ENCODE measurements at places on chromosomes 1 and 21.
A peak's percentile ranks its signal among the peaks of the same experiment; 100 is the strongest.

DNA sequence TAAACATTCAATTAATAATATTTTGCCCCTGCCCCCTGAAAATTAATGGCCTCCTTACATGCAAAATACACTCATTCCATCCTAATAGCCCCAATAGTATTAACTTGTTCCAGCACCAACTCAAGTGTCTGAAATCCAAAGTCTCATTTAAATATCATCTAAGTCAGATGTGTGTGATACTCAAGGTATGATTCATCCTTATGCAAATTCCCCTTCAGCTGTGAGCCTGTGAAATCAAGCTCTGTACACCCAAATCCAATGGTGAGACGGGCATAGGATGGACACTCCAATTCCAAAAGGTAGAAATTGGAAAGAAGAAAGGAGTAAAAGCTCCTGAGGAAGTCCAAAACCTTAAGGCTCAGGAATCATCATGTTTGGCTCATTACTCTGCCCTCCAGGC is 83.5 kb downstream of the HHAT start:
- DNase-seq: no peak

- no peak for DNase-seq
These were observed 355.1 kb upstream of the RUNX1 start for GRCh38 chr21:35404247-35404646.

DNA sequence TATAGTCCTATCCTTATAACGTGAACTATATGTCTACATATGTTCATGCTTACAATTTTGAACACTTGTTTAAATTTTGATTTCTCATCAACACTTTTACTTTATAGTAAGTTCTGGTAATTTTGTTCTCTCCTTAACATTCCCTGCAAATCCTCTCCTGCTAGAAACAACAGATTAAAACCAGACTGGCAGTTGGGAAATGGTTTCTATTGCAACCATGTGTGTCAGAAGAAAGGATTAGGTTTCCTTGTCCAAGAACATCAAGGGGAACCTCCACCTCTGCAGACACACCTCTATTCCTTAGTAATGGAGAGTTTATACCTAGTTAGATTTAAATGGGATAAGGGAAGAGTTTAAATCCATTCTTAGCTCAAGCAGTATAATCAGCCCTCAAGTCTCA is 3.3 kb upstream of the WARS2 start:
- DNase-seq: no peak

DNA sequence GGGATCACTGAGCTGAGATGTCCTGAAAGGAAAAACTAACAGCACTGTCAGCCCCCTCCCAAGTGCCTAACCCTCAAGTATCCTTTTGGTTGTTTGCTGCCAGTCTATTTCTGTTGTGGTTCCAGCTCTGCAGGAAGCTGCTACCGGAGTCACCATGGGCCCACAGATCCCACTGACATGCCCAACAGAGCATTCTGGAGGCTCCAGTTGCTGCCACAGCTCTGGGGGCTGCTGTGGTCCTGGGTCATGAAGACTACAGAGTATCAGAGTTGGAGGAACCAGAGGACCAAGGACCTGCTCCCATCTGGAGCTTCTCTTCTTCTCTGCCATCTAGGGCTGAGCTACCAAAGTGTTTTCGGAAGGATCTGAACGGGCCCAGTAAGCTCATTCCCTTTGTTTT is 910 bp downstream of the LCE3A start:
- no peak for DNase-seq

- DNase-seq: no peak
These were observed 285.0 kb upstream of the NR5A2 start for GRCh38 chr1:199742547-199742946.

GRCh38 chr1:232555494-232556210 is 74.3 kb downstream of the SIPA1L2 start:
- no peak for DNase-seq

GRCh38 chr1:205179842-205180241 is 31.7 kb downstream of the DSTYK start:
- DNase-seq: no peak

DNA sequence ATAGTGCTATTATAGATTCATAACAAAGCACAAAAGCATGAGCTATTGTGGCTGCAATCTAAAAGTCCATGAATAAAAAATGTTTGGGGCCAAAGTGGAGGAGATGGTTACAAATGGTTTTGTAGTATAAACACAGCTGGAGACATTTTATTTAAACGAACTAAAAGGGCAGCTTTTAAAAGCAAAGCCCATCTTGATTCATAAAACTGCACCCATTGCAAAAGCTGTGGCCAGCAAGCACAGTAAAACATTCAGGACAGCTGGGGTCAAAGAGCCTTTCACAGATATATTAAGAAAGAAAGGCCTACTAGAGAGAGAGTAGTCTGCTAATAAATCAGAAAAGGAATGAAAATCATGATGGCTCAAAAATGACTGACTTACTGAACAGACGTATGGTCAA is 520.8 kb downstream of the NUF2 start:
- DNase-seq: no peak

- DNase-seq: no peak
These were observed 123.4 kb downstream of the SDCCAG8 start for GRCh38 chr1:243379208-243379607.

DNA sequence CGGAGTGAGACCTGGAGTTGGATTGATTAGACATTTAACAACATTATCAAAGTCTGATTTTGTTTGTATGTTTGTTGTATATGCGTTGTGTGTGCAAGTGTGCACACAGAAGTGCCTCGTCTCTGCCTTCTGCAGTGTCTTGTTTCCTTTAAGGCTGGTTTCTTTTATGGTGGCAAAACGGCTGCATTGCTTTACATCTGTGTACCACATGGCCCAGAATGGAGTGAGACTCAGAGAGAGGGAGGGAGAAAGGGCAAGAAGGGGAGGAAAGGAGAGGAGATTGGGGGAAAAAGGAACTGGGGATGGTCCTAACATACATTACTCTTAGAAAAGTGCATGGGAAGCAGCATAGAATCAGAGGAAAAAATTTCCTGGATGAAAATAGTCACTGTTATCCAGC is 99.7 kb upstream of the WLS start:
- DNase-seq: no peak

DNA sequence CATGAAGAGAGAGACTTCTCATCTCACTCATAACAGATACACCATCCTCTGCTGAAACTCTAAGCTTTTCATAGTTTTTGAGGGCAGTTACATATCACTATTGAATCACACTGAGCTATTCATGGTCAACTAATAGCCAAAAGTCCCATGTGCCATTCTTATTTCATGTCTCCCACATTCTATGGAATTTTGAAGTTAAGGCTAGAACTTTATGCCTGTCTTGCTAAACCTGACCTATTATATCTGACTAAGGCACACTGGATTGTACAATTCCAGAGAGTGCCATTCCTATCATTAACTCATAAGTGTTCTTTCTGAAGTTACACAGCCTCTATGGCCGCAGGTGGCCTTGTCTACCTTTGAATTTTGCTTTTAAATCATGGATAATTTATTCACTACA is 254.3 kb downstream of the PTPRC start:
- DNase-seq: no peak

DNA sequence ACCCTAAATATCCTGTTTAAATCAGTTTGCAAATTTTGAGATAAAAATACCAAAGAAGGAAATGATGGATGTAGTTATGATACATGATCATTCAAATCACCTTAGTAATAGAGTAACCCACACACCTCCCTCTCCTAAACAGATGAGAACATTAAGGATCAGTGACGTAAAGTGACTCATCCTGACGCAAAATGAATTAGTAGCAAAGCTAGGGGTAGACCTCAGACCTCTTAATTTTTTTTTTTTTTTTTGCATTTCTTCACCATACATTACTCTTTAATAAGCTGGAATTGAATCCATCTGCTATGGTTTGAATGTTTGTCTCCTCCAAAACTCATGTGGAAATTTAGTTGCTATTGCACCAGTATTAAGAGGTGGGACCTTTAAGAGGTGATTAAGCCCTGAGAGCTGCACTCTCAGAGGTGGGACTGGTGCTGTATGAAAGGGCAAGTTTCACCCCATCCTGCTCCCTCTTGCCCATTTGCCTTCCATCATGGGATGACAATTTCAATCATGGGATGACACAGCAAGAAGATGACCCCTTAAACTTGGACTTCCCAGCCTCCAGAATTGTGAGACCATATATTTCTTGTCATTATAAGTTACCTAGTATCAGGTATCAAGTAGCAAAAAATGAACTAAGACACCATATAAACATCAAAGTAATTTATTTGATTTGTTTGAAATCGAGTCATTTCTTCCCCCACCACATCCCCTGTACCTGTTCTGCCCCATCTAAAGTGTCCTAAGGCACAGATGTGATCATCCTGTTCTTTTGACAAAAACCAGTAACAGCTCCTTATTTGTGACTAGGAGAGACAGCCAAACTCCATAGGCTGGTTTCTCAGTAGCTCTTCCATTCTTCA is 114.6 kb upstream of the DUSP10 start:
- no peak for DNase-seq

DNA sequence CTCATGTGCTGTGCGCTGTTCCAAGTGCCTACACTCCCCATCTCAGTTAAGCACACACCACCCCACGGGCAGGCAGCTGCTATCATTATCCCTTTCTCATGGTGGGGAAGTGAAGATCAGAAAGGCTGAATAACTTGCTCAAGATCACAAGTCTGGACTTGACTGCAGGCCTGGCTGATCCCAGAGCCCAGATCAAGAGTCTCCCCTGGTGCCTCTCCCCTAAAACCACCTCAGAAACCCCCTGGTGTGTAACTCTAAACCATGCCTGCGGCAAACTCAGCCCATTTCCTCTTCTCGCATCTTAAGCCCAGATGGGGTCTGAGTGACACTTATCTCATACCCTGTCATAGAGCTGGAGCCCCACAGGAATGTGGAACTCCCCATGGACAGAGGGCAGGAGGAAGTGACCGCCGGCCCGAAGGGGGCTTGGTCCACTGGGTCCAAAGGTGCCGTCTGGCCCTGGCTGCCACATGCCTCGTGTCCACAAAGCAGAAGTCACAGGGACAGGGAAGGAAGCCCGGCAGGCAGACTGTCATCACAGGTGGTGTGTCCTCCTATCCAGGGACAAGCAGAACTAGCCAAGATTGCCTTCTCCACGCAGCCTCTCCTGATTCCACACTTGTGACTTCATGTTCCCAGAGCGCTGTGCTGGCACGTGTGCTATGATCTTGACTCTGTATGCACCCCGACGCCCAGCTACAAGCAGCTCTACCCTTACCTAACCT is 92.1 kb downstream of the SYF2 start:
- no peak for DNase-seq

DNA sequence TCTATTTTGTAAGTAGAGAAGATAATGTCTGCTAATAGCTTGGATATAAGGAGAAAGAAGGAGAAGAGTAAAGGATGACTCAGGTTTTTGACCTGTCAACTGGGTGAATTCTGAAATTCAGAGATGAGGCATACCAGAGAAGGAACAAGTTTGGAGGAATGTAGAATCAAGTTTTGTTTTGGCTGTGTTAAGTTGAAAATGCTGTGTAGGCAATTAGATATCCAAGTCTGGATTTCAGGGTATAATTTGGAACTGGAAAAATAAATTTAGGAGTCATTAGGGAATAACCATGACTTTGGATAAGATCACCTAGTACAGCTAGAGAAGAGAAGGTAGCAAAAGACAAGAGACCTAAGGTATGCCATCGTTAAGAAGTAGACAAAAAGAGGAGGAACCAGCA is 22.4 kb upstream of the GNG4 start:
- DNase-seq: no peak

DNA sequence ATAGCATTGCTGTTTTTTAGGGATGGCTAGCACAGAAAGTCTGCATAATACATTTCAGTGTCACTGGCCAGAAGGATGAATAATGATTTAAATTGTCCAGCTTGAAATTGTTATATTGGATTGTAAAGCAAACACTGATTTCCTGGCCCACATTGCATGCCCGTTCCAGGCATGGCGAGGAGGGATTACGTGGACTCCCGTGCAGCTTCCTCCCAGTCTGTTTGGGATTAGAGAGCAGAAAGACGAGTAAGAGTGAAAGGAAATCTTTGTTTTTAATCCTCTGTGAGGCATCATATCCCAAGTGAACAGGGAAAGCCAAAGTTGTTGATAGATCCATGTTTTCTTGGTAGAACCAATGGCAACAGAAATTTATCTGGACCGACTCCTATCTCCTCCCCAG is 8.4 kb downstream of the TRIM58 start:
- DNase-seq: no peak

- no peak for DNase-seq
These were observed 503 bp upstream of the SRSF11 start for GRCh38 chr1:70220517-70221237.

DNA sequence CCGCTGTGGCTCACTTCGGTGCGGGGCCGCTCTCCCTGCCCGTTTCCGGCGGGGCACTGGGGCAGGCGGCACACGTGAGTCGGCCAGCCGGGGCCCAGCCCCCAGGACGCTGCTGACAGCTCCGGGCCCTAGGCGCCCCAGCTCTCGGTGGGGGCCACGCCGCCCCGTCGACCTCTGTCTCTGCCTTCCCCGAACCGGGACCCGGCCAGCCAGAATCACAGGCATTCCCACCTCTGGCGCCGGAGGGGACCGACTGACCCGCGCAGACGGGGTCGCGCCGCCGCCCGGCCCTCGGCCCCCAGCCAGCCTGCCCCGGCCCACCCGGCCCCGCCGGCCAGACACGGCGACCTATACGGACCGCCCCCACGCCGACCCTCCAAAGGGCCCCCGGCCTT is 755 bp downstream of the SCMH1 start:
- DNase-seq: peak; percentile 62

DNA sequence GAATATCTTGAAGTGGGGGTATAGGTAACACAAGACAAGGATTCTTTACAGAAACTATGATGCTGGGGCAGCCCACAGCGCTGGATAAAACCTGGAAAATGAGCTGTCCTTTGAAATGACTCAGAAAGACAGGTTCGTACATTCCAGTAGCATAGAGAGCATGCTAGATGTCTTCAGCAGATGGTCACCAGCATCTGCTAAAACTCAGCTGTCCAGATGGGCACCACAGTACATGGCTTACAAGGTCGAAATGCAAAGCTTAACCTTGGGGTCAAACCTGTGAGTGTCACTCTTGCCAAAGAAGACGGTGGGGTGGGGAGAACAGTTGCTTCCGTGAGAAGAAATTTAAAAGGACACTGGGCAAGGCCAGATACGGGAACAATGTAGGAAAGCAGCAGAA is 41.3 kb upstream of the TRIM45 start:
- no peak for DNase-seq

DNA sequence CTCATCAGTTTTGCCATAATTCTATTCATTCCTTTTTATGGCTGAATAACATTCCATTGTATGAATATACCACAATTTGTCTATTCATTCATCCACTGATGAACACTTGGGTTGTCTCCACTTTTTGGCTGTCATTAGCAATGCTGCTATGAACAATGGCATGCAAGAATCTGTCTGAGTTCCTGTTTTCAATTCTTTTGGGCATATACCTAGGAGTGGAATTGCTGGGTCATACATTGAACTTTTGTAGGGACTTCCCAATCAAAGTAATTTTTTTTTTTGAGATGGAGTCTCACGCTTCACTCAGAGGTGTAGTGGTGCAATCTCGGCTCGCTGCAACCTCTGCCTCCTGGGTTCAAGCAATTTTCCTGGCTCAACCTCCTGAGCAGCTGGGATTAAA is 34.9 kb downstream of the AADACL4 start:
- no peak for DNase-seq
